NCI-H1930 (cell line): ENCODE measurements at places on chromosomes 7 and 10.

DNA sequence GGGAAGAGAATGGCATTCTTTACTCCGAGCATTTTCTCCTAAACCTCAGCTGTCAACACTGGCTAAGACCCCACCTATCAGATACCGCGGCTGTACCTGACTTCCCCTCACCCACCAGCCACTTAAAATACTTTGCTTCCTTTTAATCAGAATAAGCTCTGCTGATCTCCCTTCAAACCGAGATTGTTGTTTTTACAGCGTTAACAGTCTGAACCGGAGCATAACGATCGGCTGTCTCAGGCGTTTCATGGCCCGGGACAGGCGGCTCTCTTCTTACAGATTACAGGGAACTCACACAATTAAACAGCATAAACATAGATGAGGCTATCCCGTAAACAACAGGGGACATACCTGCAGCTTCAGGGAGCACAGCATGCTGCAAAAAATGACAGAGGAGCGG, 174.3 kb upstream of the RNF32 start:
- no peak for DNase-seq

DNA sequence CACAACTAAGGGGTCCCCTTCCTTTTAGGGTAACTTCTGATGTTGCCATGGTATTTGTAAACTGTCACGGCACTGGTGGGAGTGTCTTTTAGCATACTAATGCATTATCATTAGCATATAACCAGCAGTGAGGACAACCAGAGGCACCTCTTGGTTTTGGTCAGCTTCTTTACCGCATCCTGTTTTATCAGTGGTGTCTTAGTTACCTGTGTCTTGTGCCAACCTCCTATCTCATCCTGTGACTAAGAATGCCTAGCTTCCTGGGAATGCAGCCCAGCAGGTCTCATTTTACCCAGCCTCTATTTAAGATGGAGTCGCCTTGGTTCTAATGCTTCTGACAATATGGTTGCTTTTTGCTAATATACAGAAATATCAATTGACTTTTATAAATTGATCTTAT, 54.9 kb downstream of the AHCYL2 start:
- DNase-seq: no peak

- no peak for DNase-seq
Observed at GRCh38 chr10:43131256-43131655, 7.0 kb upstream of the CSGALNACT2 start.

DNA sequence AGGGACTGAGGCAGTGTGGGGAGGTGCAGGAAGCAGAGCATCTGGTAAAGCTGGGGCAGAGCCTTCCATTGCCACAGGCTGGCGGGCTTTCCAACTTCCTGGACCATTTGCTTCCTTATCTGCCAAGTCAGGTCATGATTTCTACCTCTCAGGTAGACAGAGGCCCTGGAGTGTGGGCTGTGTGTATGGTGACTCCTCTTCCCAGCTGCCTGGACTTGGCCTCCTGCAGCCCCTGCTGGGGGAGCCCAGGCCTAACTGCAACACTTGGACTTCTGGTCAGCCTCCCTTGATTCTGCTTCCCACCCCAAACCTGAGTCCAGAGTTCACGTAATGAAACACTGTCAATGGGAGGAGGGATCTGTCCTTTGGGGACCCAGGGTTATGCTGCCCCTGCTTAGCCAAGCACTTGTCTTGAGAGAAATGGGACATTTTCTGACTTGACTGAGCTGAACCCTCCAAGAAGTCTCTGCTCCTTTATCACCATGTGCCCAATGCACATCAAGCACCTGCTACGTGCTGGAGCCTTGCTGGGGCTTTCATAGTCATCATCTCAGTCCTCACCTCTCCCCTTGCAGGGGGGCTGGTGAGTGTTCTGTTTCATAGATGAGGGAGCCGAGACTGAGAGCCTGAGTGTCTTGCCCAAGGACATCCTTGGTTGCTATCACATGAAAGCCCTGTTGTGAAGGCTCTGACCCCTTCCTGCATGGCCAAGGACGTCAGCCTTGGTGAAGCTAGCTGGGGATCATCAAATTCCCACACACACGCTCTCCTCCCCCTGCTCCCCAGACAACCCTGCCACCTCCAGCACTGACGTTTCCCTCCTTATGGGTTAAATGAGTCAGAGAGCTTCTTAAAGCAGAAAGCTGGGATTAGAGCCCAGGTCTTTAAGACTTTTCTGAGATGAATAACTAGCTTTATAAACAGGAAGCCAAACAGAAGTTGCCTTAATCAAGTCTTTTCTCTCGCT, 3.4 kb downstream of the CLEC2L start:
- DNase-seq: no peak

DNA sequence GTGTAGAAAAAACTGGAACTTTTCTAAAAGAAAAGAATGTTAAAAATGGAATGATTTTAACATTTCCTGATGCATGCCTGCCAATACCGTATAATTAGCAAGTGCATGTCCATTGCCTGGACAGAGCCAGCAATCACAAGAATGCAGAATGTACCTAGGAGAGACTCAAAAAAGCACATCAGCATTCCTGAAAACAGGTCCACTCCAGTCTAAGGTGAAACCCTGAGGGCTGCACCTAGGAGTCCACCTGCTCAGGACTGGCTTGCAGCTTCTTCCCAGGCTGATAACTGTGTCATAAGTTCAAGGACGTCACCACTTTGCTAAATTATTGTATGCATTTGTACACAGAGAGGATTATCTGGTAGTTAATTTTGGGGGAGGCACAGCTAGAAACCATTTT, 5.4 kb downstream of the CCDC201 start:
- DNase-seq: no peak
